ENCODE measurements at places on chromosomes 12 and 14.

DNA sequence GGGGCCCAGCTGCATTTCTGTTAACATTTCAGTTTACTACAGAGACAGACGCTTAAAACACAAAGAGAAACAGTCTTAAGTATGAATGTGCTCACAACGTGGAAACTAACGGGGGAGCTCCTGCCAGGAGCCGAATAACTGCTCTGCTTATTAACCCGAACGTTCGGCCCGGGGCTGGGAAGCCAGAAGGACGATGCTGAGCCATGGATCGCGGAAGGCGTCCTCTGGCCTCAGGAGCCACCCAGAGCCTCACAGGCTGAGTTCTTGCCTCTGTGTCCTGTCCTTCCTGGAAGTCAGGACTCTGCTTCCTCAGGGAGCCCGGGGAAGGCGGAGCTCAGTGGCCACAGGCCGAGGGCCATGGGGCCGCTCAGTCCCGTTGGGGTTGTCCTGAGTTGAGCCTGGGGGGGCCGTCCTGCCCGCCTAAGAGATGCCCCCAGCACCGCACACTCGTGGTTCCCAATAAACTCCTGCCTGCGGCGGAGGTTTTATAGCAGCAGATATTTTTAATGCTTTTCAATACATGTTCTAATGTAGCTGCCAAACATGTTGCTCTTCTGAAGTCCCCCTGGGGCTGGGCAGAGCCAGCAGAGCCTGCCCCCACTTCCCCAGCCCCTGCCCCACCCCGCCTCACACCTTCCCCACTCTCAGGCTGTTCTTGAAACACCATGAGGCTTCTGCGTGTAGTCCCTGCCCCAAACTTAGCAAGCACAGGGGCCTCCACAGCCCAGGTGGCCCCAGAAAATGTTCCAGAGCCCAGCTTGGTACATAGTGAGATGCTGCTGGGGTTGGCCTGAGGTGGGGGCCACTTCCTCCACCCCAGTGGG lies 3.4 kb upstream of the TEX22 start:
- DNase-seq: no peak

DNA sequence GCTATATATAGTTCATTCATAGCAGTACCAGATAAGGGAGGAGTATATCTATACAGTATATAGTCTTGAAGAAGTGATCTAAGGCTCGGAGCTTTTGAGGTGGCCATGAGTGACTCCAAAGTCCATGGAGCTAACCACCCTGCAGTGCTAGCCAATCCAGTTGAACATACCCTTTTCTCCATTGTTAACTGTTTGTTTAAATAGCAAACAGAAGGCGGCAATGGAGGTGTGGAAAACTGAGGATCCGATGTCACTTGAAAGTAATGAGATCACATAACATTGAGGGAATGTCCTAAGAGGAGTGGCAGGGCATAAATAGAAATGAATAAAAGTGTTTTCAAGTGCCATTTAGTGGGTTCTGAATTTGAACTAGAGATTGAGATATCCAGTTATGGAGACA lies 12.4 kb upstream of the SNAPC1 start:
- peak; percentile 66 for DNase-seq

DNA sequence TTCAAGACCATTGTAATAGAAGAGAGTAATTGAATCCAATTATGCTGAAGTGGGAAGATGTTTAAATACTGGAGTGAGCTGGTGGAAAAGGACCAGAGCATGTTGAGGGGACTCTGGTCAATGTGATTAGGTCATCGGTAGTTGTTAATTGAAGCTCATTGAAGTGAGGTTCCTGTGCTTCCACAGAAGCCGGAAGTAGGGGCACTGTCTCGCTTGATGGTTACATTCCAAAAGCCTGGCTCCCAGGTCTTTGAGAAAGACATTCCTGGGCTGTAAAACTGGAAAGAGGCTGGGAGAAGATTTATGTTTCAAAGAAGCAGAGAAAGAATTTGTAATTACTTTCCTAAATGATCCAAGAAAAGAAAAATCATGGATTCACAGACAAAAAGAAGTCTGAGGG lies 12.3 kb upstream of the CLECL1 start:
- DNase-seq: no peak

- DNase-seq: peak; percentile 19
These were observed 10.0 kb upstream of the SNRPF start for GRCh38 chr12:95848575-95849388.

DNA sequence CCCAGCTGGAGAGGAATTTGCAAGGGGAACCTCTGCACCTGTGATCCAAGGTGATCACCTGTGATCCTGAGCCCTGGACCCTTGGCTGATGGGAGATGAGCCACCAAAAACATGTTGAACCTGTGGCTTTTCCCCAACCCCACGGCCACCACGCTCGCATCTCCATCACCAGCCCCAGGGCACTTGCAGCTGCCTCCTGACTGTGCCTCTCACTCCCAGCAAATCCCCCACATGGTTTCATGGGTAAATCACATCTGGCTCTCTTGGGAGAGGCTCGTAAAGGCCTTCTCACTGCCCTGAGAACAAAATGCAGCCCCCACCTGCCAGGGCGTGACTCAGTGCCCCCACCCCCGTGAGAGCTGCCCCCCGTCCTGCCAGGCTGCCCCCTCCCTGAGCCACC lies 76.0 kb downstream of the RFLNA start:
- DNase-seq: no peak

GRCh38 chr14:104595911-104596450 lies 8.6 kb downstream of the TMEM179 start:
- no peak for DNase-seq

DNA sequence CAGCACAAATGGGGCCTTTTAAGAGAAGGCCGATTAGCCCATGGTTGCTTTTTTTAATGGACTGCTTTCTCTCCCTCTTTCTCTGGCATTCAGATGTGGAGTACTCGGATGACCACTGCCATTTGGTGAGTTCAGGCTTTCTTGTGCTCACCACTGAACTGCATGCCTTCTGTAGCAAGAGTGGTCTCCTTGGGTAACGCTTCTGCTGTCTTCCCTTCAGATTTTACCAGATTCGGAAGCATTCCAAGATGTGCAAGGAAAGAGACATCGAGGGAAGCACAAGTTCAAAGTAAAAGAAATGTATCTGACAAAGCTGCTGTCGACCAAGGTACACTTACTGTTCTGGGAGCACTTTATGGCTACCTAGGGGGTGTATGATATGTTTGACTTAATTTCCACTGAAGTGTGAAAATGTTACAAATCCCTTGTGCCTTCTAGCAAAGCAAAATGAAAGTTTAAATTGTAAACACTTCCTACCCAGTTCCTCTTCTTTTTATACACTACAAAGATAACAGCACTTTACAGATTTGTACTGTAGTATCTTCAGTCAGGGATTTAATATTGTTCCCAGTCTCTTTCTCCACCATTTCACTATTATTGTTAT lies 148.8 kb downstream of the PLXNC1 start:
- DNase-seq: no peak

DNA sequence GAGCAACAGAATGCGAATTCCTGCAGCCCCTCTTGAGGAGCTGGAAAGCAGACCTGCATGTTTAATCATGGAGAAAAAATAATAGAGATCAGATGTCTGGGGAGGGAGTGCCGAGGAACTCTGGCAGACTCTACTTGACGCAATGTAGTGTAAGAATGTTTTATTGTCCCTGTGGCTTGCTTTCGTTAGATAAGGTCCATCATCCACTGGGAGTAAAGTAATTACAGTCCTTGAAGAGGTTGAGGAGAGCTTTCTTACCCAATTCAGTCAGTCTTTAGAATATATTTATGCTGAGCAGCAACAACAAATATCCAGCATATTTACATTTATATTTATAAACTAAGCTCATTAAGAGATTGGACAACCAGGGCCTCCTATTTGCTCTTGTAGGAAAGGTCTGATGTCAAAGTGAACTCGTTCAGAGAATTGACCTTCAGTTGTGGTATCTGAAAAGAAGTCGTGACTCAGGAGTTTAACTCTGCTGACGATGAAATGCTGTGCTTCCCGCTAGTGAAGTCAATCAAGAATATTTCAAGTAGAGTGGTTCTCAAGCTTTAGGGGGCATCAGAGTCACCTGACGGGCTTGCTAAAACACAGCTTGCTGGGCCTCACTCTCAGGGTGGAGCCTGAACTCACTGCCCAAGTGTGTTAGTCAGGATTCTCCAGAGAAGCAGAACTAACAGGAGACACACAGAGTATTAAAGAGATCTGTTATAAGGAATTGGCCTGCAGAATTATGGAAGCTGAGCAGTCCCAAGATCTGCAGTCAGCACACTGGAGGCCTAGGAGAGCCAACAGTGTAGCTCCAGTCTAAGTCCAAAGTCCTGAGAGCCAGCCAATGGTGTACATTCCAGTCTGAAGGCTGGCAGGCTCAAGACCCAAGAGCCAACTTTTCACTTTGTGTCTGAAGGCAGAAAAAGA lies 139.3 kb upstream of the LMNTD1 start:
- DNase-seq: no peak

DNA sequence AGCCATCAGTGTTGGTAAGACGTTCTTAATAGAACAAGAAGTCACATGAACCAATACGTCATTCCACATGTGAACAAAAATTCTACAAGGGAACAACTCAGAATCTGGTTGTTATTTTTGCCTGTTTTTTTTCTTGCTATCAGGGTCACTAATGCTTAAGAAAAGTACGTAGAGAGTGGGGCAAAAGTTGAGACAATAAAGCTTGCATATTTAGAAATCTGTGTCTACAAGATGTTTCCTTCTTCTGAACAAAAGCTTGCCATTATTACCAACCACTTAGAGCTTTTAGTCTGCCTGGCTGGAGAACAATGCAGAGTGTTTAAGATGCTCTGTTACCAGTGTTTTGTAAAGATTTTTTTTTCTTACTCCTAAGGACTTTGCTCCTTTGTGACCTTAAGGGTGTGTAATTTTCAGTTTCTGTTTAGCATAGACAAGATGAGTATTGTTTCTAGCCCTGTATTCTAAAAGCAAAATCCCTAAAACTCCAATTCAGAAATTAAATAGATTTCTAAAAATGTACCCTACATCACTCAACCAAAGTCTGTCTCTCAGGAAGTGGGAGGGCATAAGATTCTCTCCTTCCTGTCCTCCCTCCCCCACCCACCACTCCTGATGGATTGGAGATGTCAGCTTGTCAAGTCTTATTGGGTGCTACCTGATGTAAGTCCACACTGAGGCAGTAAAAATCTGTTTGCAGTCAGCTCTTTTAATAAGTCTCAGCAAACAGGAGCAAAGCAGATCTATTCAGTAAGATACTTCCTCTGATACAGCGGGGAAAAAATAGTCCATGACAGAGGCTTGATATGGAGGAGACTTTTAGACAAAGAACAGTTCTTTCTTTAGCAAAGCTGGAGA lies 267.6 kb downstream of the GRIN2B start:
- DNase-seq: no peak

- DNase-seq: peak; percentile 50
These were observed 13.8 kb downstream of the MGST1 start for GRCh38 chr12:16361142-16361783.

DNA sequence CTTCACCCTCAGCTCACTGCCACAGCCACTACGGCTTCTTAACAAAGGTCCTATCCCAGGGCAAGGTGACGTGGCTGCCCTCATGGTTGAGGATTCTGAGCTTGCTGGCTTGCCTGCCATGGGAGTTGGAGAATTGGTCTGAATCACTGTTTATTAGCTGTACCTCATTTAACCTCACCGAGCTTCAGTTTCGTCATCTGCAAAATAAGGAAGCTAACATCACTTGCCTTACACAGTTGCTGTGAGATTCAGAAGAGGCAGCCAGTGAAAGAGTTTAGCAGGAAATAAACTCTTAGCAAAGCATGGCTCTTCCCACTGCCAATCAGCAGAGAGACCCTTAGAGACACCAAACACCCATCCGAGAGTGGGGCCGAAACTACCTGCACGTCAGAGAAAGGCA lies 90.1 kb upstream of the KCNA1 start:
- no peak for DNase-seq

DNA sequence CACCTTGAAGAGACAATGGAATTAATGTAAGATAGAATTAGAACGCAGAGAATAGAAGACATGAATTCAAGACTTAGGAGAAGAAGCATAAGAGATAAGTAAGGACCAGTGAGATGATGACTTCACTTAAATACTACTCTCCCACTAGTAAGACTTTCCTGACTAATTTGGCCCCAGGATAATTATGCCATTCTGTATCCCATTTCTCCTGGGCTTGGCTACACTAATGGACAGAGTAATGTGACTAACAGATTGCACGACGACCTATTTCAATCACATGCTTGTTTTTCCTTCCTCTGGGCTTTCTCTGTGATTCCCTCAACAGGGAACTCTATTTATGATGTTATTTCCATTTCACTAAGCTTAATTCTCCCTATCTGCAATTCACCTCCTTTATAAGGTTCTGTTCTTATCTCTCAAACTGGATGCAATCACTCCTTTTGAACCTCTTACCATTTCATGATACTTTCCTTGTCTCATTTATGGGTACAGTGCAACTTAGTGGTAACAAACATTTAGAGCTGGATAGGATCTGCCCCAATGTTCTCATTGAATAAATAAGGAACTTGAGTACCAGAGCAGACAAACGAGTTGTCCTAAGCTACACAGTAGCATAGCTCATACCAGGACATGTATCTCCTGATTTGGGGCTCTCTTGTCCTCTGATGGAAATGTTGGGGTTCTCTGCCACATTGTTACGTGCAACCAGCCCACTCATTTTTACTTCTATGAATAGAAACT lies 102.7 kb downstream of the BTG1 start:
- DNase-seq: no peak

DNA sequence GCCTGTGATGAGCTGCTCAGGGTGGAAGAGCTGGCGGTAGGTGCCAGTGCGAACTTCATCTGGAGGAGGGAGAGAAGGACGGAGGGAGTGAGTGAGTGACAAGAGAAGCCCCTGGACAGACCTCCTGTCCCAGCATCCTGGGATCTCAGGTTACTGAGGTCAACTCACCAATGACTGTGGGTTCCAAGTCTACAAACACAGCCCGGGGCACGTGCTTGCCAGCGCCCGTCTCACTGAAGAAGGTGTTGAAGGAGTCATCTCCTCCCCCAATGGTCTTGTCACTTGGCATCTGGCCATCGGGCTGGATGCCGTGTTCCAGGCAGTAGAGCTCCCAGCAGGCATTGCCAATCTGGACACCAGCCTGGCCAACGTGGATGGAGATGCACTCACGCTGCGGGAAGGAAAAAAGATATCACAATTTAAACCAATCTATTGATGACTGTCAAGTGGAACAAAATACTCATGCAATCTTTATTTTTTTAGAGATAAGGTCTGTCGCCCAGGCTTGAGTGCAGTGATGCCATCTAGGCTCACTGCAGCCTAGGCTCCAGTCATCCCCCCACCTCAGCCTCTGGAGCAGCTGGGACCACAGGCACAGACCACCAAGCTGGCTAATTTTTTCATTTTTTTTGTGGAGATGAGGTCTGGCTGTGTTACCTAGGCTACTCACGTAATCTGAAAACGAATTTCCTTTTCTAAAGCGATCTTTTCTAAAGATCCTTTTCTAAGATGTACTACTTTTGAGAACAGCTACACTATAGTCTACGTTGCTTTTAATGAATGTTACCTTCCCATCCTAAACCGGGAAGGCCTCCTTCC lies 1.7 kb downstream of the TUBA1B start:
- no peak for DNase-seq
